Stomach (tissue), 19 donors: ENCODE measurements at places on chromosomes 11 and 22. TPM values are rescaled to one million over a fixed set of nuclear protein-coding genes. Genes with fewer than 3 reads are reported as not detected.

DNA sequence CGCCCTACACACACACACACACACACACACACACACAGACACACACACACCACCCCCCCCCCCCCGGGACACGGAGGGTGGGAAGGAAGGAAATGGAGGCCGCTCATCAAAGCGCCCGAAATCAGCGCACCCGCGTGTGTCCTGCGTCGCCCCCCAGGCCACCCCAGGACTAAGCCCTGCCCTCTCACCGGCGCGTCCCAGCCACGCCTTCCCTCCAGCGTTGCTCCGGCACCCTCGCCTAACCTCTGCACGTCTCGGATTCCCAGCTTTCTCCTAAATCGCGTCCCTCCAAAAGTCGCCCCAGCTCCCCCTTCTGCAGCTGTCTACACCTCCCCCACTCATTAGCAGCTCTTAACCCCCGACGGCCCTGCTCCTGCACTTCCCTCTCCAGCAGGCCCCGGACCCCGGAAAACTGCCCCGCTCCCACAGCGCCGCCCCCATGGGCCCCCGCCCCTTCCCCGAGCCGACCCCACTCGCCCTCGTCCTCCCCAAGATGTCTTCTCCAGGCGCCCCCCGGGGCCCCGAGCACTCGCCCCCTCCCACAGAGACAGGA lies 557 bp downstream of the PACSIN2 start:
- H3K36me3 ChIP-seq = no peaks in the 10 kb centered on the region
- H3K27ac ChIP-seq = peak overlapping the region; percentile 86
- peak; percentile 47 for DNase-seq
- peak overlapping the region; percentile 87 for H3K4me3 ChIP-seq
- H3K27me3 ChIP-seq = no peaks in the 10 kb centered on the region

- H3K36me3 ChIP-seq = no peaks in the 10 kb centered on the region
- DNase-seq = peak; percentile 25
- H3K27ac ChIP-seq = peak overlapping the region; percentile 61
- H3K27me3 ChIP-seq = no peaks in the 10 kb centered on the region
These were observed 53.5 kb downstream of the MCAM start for GRCh38 chr11:119263352-119263940.

GRCh38 chr22:44723801-44724200 lies 21.8 kb downstream of the PRR5 start:
- no peak overlapping the region for H3K27ac ChIP-seq
- H3K36me3 ChIP-seq = peaks cover 44% of the 10 kb centered on the region
- no peak for DNase-seq
- H3K4me1 ChIP-seq = peaks cover 3% of the 10 kb centered on the region
- H3K27me3 ChIP-seq = no peaks in the 10 kb centered on the region
- no peak overlapping the region for H3K4me3 ChIP-seq

GRCh38 chr22:29724843-29725242 lies 5.0 kb downstream of the CABP7 start:
- DNase-seq = no peak
- peaks cover 11% of the 10 kb centered on the region for H3K36me3 ChIP-seq
- H3K4me1 ChIP-seq = peaks cover 18% of the 10 kb centered on the region
- H3K27me3 ChIP-seq = peaks cover 72% of the 10 kb centered on the region

- peaks cover 4% of the 10 kb centered on the region for H3K4me1 ChIP-seq
- no peaks in the 10 kb centered on the region for H3K27me3 ChIP-seq
These were observed 53.5 kb downstream of the PPP6R3 start for GRCh38 chr11:68513930-68514487.

- DNase-seq = peak; percentile 44
- H3K27ac ChIP-seq = peak overlapping the region; percentile 99
- peaks cover 56% of the 10 kb centered on the region for H3K4me1 ChIP-seq
- H3K36me3 ChIP-seq = no peaks in the 10 kb centered on the region
- peak overlapping the region; percentile 84 for H3K4me3 ChIP-seq
These were observed 1.1 kb downstream of the EED start for GRCh38 chr11:86245369-86246292.

- no peak overlapping the region for H3K4me3 ChIP-seq
- no peaks in the 10 kb centered on the region for H3K27me3 ChIP-seq
- H3K27ac ChIP-seq = peak overlapping the region; percentile 65
- H3K36me3 ChIP-seq = no peaks in the 10 kb centered on the region
- DNase-seq = peak; percentile 33
These were observed 131.9 kb downstream of the ADAMTS15 start for GRCh38 chr11:130580372-130580771.

- H3K27me3 ChIP-seq = no peaks in the 10 kb centered on the region
- H3K27ac ChIP-seq = no peak overlapping the region
- peaks cover 4% of the 10 kb centered on the region for H3K4me1 ChIP-seq
These were observed 207.0 kb downstream of the TBC1D22A start for GRCh38 chr22:46969491-46969890.

GRCh38 chr11:75031771-75032549 lies 43.2 kb downstream of the NEU3 start:
- H3K4me1 ChIP-seq = no peaks in the 10 kb centered on the region
- H3K27ac ChIP-seq = no peak overlapping the region
- H3K4me3 ChIP-seq = no peak overlapping the region
- DNase-seq = peak; percentile 83

DNA sequence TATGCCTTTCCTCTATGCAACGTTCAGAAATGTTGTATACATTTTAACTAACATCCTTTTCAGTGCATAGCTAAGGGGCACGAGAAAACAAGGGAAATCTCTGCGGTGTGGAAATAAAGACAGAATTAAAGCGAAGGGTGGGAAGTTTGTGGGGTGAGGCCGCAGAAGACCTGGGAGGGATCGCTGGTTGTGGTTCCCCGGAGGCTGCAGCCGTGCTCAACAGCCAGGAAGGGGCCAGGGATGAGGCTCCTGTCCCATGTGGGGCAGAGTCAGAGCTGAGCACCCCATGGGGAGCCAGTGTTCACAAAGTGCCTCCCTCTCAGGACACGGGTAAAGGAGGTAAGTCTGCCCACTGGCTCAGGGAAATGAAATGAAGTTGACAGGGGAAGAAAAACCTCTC lies 67.5 kb downstream of the MYEOV start:
- H3K27ac ChIP-seq = no peak overlapping the region
- H3K27me3 ChIP-seq = no peaks in the 10 kb centered on the region
- H3K36me3 ChIP-seq = no peaks in the 10 kb centered on the region

GRCh38 chr11:110629594-110629993 lies 82.6 kb downstream of the ARHGAP20 start:
- H3K27me3 ChIP-seq = no peaks in the 10 kb centered on the region
- DNase-seq = no peak
- H3K4me3 ChIP-seq = no peak overlapping the region
- no peak overlapping the region for H3K27ac ChIP-seq

DNA sequence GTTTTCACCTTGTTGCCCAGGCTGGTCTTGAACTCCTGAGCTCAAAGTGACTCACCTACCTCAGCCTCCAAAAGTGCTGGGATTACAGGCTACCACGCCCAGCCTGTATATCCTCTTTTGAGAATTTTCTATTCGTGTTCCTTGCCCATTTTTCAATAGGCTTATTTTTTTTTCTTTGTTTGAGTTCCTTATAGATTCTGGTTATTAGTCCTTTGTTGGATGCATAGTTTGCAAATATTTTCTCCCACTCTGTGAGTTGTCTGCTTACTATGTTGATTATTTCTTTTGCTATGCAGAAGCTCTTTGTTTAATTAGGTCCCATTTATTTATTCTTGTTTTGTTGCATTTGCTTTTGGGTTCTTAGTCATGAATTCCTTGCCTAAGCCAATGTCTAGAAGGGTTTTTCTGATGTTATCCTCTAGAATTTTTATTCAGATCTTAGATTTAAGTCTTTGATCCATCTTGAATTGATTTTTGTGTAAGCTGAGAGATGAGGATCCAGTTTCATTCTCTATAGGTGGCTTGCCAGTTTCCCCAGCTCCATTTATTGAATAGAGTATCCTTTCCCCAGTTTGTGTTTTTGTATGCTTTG lies 17.7 kb upstream of the ZBED5 start:
- H3K4me1 ChIP-seq = no peaks in the 10 kb centered on the region
- no peaks in the 10 kb centered on the region for H3K27me3 ChIP-seq
- H3K4me3 ChIP-seq = no peak overlapping the region

DNA sequence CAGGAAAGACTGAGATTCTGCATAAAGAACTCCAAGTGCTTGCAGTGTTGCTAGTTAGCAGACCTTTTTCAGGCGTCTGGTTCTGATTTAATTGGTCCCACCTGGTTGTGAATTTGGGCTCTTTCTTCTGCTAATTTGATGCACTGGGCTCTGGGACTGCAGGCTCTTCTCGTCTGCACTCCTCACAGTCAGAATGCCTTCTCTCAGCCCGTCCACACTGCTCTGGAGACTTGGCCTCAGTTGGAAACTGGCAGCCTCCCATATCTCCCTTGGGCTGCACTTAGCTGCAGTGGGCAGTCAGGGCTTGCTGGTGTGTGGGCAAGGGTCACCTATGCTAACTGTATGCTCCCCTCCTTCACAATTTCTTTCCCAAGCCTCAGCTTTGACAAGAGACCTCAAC lies 1.5 kb downstream of the TRIM6 start:
- H3K4me1 ChIP-seq = peaks cover 29% of the 10 kb centered on the region
- no peak for DNase-seq
- H3K27ac ChIP-seq = no peak overlapping the region

- peaks cover 24% of the 10 kb centered on the region for H3K4me1 ChIP-seq
- H3K4me3 ChIP-seq = no peak overlapping the region
- no peak for DNase-seq
- no peak overlapping the region for H3K27ac ChIP-seq
- no peaks in the 10 kb centered on the region for H3K36me3 ChIP-seq
These were observed 16.1 kb downstream of the MICAL2 start for GRCh38 chr11:12126344-12127019.

- H3K4me1 ChIP-seq = peaks cover 45% of the 10 kb centered on the region
- DNase-seq = no peak
- H3K4me3 ChIP-seq = no peak overlapping the region
- peaks cover 93% of the 10 kb centered on the region for H3K36me3 ChIP-seq
- peak overlapping the region; percentile 90 for H3K27ac ChIP-seq
- H3K27me3 ChIP-seq = no peaks in the 10 kb centered on the region
These were observed 11.2 kb downstream of the MCAM start for GRCh38 chr11:119305556-119306372.

DNA sequence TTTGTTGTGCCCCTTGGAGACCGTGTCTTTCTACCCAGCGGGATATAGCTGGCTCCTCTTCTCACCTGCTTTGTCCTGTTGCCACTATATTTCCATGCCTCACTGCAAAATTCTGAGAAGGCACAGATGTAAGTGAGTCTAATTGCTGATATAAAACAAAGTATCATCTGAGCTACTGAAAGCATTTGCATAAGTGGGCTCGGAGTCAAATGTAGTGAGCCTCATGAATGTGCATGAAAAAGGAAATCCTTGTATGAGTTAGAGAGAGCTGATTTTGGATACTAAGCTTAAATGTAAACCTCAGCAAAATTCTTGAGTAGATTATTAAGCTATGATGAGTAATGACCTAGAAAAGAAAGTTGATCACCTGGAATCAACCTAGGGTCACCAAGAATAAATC lies 13.9 kb downstream of the OVCH2 start:
- no peaks in the 10 kb centered on the region for H3K36me3 ChIP-seq
- no peak for DNase-seq
- H3K27ac ChIP-seq = no peak overlapping the region

DNA sequence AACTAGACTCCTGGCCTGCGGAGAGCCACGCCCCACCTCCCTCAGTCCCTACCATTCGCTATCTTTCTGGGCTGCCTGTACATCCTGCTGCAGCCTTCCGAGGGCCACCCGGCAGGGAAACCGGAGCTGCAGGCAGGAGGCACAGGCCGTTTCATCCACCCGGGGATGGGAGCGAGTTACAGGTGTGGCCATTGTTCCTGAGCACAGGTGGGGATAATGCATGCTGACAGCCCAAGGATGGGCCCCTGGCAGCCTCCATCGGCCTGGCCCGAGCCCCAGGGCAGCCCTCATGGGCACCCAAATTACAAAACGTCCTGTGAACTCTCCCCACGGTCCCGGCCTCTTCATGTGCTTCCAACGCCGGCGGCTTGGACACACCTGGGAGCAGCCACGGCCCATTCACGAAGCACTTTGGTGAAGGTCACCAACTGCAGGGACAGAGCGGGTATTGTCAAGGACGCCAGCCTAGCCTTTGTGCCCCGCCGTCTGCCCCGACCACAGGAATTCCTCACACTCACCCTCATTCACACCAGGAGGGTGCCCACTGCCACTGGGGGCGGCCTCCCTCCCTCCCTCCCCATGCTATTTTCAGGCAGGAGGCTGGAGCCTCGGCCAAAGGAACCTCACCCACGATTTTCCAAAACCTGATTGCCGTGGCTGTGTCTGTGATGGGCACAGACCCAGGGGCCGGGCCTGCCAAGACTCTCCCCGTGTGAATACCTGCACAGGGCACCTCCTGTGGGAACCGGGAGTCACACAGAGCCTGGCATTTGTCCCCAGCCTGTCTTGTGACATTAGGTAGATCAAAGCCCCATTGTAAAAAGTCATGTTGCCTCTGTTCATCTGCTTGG lies 42.1 kb upstream of the MYEOV start:
- no peak overlapping the region for H3K27ac ChIP-seq
- peak; percentile 53 for DNase-seq
- H3K36me3 ChIP-seq = no peaks in the 10 kb centered on the region
- H3K4me1 ChIP-seq = no peaks in the 10 kb centered on the region
- no peaks in the 10 kb centered on the region for H3K27me3 ChIP-seq
- no peak overlapping the region for H3K4me3 ChIP-seq

DNA sequence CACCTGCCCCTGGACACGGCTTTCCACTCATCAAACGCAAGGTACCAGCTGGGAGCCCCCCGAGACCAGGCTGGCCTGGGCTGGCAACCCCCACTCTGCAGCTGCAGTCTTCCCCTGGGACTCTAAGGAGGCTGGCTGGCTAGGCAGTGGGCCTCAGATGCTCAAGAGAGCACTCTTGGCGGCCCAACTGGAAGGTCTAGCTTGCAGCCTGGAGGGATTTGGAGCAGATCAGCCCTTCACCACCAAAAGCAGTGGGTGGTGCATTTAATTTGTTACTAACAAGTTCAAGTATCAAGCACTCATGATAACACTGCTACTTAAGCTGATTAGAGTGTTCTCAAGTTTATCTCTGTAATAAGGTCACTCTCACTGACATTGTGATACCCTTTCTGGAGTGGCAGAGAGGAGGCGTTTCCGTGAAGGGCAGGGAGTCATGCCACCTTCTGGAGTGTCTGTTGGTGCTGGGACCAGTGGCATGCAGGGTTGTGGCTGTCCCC lies 21.5 kb downstream of the C22orf23 start:
- no peaks in the 10 kb centered on the region for H3K27me3 ChIP-seq
- H3K4me3 ChIP-seq = no peak overlapping the region
- DNase-seq = no peak

DNA sequence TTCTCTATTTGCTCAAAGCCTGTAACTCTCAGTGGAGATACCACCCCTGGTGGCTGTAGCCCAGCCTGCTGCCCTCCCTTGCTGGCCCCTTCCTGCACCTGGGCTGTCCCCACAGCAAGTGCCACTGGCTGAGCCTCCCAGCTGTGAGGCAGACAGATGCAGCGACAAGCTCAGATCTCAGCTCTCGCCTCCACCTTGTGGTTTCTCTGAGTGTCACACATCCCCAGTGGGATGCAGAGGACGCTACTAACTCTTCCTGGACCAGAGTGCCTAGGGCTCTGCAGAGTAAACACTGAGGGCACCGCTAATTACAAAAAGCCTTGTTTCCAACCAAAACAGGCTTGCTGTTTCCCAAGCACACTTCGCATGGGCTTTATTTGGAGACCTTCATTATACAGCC lies 8.9 kb downstream of the YPEL1 start:
- H3K36me3 ChIP-seq = no peaks in the 10 kb centered on the region
- H3K27me3 ChIP-seq = no peaks in the 10 kb centered on the region
- H3K27ac ChIP-seq = no peak overlapping the region
- no peak overlapping the region for H3K4me3 ChIP-seq
- no peaks in the 10 kb centered on the region for H3K4me1 ChIP-seq

Gene NOL12
- 64.6 TPM for total RNA-seq

Gene RHOD
- total RNA-seq = 38.5 TPM

Gene JAM3
- 44.2 TPM for total RNA-seq

Gene OR52I2
- total RNA-seq = not detected

Gene ADM
- total RNA-seq = 57.4 TPM

Gene OR4C12
- total RNA-seq = not detected

Gene TYR
- total RNA-seq = not detected
